ENCODE measurements at places on chromosomes 6 and 20.
A peak's percentile ranks its signal among the peaks of the same experiment; 100 is the strongest.

- DNase-seq: no peak
Observed at GRCh38 chr6:161115468-161115867, 123.9 kb downstream of the MAP3K4 start.

GRCh38 chr20:61694682-61695081, 371.0 kb downstream of the TAF4 start:
- no peak for DNase-seq

DNA sequence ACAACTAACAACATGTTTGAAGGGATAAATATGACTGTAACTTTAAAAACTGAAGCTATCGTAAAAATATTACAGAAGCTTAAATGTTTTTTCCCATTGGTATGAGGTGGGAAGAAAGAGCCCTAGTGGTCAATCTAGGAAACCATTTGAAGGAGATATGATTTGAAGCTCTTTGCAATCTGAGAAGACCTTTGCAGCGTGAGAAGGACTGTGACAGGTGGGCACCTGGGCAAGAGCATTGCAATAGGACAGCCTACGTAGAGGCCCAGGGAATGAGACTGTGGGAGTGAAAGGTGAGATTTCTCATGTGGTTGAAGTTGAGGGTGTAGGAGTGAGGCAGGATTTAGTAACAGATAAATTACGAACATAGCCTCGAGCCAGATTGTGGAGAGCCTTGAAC, 108.0 kb upstream of the PDE7B start:
- no peak for DNase-seq

DNA sequence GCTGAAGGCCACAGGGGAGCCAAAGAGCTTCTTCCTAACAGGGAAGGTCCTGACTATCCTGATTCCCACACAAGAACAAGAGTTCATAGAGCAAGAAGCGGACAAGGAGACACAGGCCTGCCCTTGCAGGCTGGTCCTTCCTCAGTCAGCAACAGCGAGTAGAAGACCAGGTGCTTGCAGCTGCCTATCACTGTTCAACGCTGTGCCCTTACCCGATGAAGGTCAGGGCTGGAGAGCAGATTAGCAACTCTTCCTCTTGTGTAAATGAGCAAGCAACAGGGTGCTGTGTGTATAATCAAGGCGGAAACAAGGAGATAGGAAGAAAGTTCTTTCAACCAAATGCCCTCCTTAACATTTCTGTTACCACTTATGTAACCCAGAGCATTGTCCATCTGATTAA, 115.3 kb upstream of the SPACA1 start:
- no peak for DNase-seq

GRCh38 chr20:9454791-9455190, 59.6 kb upstream of the LAMP5 start:
- DNase-seq: peak; percentile 15

DNA sequence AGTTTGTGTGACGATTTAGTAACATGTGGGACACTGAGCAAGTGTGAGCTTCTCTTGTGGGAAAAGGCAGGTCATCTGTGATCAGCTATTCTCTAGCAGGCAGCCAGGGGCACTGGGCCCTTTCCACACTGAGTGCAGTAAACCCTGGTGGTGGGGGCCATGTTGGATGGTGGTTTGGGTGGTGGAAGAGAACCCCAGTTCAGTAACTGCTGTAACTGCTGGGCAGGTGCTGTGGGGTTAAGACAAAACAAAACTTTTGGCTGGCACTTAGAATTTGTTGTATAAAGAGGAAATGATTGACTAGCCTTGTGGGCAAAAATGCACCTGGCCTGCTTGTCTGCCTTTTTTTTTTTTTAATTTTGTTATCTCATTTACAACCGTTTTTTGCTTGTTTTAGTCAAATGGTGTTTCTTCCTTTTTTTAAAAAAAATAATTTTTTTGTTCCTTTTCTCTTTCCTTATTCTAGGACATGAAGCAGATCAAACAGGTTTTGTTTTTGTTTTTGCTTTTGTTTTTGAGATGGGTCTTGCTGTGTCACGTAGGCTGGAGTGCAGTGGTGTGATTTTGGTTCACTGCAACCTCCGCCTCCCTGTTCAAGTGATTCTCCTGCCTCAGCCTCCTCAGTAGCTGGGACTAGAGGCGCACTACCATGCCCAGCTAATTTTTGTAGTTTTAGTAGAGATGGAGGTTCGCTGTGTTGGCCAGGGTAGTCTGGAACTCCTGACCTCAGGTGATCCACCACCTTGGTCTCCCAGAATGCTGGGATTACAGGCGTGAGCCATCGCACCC, 59.8 kb downstream of the IGF2R start:
- no peak for DNase-seq

GRCh38 chr6:25576919-25577318, 75.1 kb upstream of the SCGN start:
- DNase-seq: no peak

GRCh38 chr6:139888681-139889122, 514.3 kb upstream of the CITED2 start:
- DNase-seq: peak; percentile 63

DNA sequence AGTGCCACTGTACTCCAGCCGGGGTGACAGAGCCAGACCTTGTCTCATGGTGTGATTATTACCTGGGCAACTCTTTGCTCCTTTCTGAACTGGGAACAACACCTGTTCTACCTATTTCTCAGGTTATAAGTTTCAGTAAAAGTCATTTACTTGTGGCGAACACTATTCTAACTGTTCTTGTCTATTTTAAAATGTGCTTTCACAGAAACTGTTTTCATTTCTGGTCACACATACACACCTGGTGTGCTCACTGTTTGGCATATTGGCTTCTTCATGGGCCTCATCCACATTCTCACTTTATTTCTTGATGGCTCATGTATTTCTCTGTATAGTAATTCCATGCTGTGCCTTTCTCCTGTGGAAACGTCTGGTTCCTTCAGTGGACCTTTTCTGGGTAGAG, 30.5 kb upstream of the XRN2 start:
- DNase-seq: no peak

DNA sequence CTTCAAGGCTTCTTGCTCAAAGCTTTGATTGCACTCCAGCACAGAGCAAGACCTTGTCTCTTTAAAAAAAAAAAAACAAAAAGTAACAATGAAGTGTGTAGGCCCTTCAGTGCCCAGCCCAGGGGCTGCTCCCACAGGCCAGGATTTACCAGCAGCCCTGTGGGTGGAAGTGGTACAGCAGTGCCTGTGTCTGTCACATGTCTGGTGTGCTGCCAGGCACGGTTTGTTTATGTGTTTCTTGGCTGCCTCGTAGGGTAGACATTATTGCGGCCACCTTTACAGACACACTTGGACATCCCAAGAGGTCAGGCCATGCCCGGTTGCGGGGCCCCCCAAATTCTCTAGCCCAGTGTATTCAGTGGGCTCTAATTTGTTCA, 12.7 kb downstream of the DYNLRB1 start:
- DNase-seq: no peak

DNA sequence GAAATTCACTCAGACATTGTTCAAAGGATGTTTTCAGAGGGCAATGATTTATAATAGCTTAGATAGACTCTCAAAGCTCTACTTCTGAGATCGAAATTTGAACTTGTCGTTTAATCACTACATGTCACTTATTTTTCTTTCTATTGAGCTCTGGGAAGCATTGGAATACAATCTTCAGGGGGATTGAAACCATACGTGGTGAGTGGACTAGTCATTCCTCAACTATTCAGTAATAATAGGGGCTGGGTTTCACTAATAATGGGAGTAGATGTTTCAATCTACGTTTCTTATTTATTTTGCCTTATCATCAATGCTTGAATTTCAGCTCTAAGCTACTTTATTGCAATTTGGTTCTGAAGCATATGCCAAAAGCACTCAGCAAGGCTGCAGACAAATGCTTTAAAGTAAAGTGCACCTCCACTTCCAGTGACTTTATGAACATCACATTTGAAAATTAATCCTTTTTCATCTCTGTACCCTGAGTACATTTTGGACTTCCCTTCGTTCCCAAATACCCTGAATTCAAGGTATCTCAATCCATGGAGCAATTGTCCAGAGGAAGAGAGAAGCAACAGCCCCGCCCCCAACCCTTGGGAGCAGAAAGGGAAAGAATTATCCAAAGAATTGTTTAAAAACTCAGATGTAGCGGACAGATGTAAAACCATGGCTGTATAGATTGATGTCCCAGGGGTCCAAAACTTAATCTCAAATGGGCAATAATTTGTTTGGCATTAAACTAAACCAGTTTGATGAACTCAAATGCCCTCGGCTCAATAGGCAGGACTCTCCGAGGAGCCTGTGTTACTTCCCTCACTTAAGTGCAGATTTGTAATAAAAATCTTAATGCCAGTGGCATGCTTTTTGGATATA, 68.1 kb downstream of the HFE start:
- peak; percentile 56 for DNase-seq

DNA sequence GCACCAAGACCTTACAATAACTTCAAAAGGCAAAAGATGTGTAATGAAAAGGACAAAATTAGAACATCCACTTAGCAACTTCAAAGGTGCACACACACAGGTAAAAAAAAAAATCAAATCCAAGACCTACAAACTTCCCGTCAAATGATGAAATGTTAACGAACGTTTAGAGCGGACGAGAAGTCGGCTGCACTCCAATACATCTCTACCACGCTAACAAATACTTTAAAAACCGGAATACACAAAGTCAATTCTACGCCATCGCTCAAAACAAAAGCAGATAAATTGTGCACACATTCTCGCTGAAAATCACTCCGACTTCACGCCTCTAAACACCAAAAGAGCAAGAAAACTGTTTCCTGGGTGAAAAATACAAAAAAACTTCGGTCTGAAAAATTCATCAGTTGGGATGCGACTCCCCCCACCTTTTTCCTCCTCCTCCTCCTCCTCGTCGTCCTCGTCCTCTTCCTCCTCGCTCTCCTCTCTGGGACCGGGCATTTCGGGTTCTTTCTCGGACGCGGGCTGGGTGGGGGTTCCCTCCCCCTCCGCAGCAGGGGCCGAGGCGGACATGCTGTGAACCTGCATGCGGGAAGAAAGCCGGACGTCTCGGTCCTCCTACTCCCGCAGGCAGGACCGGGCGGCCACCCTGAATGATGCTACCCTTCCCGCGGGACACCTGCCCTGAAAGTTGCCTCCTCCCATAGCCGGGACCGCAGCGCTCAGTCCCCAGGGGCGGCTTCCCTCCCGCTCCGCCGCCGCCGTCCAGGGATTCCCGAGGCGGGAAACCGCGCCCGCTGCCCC, 712 bp downstream of the DEK start:
- DNase-seq: peak; percentile 14

- no peak for DNase-seq
Observed at GRCh38 chr20:45154183-45154582, 20.5 kb upstream of the PI3 start.
